Natural killer cell treated with Interleukin-12 subunit alpha and Interleukin-12 subunit beta and Interleukin-15 and Interleukin-18, amount 100 ng/mL, for 72 hours (primary cell): ENCODE measurements at places on chromosomes 6 and 20.
A peak's percentile ranks its signal among the peaks of the same experiment; 100 is the strongest.

DNA sequence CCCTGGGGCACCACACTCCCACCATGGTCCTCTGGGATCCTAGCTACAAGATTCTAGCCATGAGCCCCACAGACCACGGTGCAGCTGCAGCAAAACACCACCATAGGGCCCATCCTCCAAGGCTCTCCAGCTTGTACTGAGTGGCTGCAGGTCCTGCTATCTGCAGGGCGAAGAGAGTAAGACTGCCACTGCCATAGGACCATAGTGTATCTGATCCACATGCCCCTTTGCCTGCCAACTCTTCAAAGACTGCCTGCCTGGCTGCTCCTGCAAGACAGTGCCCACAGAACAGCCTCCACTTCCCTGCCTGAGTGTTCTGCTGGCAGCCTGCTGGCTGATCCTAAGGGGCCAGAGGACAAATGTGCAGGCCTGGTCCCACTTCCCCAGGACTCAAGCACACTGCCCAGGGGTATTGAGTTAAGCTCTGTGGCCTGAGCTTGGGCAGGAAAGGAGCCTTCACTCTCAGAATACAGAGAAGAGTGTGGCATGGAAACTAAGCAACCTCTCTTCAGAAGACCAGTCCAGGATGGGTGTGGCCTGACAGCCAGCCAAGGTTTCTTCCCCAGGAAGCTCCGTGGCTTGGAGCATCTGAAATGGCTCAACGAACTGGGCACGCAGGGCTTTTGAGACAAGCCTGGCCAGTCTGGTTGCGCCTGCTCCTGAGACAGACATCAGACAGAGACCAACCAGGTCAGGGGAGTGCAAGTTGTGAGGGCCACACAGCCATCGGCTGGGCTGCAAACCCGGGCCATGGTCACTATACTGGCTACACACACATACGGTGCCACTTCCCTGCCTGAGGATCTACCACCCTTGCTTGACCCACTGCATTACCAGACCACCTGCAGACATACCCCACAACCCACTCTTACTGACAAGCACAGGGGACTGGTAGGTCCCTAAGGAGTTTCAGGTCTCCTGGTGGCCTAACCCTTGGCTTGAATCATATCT is 54.5 kb downstream of the RNGTT start:
- no peak for DNase-seq

- DNase-seq, result no peak
These were observed 79.2 kb downstream of the WDR27 start for GRCh38 chr6:169622618-169623017.

- DNase-seq, result no peak
These were observed 394 bp downstream of the AKAP12 start for GRCh38 chr6:151240036-151240685.

- DNase-seq, result no peak
These were observed 159.5 kb downstream of the SOD2 start for GRCh38 chr6:159533568-159533967.

- DNase-seq, result no peak
These were observed 164.2 kb upstream of the TCF21 start for GRCh38 chr6:133724726-133725125.

- peak; percentile 86 for DNase-seq
These were observed 45.9 kb upstream of the TAB2 start for GRCh38 chr6:149271348-149272340.

DNA sequence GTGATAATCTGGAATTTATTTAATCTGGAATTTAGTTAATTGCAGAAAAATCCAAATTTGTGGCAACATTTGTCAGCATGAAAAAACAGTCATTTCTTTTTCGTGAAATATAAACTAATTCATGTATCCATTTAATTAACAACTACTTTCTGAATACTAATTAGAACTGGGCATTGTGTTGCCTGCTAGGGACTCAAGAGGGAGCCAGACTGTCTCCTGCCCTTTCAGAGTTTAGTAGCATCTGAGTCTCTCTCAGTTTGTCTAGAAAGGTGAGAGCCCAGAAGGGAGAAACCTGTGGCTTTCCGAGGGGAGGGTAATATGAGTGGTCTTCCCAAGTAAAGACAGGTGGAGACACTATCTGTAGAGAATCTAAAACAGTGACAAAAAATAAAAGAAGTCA is 210.9 kb upstream of the HDDC2 start:
- no peak for DNase-seq

GRCh38 chr6:111994791-111995190 is 59.1 kb upstream of the CCN6 start:
- DNase-seq, result no peak

DNA sequence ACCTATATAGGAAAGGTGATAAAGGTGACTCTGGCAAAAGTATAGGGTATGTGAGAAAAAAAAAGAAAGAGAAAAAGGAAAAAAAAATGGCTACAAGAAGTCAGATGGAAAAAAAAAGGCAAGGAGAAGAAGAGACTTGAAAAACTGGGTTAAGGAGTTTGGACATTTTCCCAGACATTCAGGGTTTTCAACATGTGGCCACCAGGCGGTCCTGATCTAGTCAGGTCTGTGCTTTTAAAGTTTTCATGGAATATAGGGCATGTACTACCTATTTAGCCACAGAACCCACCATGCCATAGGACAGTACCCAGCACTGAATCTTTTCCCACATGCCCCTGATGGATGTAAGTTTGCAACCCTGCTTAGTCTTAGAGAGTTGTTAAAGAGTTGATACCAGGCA is 433.7 kb downstream of the MAFB start:
- no peak for DNase-seq

DNA sequence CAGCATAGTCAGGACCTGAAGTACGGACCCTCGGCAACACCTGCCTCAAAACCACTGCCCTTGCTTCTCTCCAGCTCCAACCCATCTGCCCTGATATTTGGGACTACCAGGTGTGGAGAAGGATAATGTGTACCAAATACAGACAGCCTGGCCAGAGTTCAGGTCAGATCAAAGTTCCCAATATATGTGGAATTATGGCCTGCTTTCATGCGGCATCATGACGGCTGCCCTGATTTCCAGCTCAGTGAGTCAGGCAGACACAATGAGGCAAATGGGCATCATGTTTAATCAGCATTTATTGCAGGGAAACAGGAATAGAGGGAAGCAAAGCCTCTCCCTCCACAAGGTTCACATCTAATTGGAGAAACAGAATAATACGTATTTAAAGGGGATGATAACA is 57.9 kb downstream of the FRK start:
- DNase-seq, result no peak

DNA sequence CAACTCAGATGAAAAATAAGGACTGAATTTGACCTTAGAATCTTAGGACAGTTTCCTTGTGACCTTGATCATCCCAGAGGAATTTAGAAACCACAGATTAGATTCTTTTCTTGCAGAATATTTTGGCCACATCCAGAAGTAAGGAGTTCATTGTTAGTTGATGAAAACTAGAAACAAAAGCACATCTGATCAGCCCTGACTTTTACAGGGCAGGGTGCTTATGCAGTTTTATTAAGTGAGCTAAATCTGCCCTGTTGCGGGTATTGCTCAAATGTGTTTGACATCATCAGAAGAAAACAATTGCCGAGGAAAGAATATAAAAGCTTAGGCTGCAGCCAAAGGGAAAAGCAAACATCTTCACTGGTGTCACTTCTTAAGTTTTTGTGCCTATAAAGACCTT is 100.8 kb downstream of the MTFR2 start:
- no peak for DNase-seq

GRCh38 chr6:106557837-106558236 is 71.5 kb downstream of the RTN4IP1 start:
- no peak for DNase-seq

- no peak for DNase-seq
These were observed 337.4 kb downstream of the GRIK2 start for GRCh38 chr6:101730954-101731353.

DNA sequence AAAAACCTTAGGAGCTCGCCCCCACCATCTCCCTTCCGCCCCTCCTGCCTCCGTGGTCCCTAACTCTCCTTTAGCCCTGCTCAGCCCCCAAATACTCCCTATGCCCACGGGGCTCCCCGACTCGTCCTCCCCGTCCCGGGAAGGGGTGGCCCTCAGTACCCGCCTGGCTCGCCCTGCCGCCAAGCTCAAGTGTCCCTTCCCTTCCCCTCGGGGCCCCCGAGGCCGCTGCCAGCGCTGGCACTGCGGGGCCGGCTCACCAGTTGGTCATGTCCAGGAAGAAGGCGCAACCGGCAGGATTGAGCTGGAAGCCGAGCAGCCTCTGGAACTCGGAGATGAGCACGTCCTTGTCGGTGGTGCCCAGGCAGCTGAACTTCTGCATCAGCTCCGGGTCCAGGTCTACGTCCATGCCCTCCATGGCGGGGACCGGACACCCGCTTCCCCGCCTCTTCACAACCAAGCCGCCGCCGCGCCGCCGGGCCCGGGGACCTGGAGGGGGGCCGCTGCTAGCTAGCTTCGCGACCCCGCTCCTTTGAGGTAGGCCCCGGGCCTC is 303 bp downstream of the ILRUN start:
- DNase-seq, result peak; percentile 63

GRCh38 chr6:157982563-157983405 is 1.1 kb downstream of the SYNJ2 start:
- DNase-seq, result no peak
